Putamen (tissue), 1 donor: ENCODE measurements at places on chromosomes 13 and 19.

- no peak for DNase-seq
Measured at GRCh38 chr13:65926750-65927171, 1303.4 kb downstream of the PCDH9 start.

- DNase-seq, result no peak
Measured at GRCh38 chr19:1265615-1266128, 3.5 kb upstream of the CIRBP start.

DNA sequence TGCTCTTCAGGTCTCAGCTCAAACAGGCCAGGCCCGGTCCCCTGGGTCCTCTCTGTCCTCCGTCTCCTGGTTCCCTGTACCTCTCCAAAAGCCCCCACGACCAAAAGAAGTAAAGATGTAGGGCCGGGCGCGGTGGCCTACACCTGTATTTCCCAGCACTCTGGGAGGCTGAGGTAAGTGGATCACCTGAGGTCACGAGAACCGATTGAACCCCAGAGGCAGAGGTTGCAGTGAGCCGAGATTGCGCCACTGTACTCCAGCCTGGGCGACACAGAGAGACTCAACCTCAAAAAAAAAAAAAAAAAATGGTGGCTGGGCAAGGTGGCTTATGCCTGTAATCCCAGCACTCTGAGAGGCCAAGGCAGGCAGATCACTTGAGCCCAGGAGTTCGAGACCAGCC is 22.0 kb upstream of the BCL3 start:
- no peak for DNase-seq

- DNase-seq, result no peak
Measured at GRCh38 chr13:34577051-34577450, 365.0 kb upstream of the NBEA start.

- no peak for DNase-seq
Measured at GRCh38 chr19:10104665-10105508, 1.3 kb upstream of the PPAN start.

DNA sequence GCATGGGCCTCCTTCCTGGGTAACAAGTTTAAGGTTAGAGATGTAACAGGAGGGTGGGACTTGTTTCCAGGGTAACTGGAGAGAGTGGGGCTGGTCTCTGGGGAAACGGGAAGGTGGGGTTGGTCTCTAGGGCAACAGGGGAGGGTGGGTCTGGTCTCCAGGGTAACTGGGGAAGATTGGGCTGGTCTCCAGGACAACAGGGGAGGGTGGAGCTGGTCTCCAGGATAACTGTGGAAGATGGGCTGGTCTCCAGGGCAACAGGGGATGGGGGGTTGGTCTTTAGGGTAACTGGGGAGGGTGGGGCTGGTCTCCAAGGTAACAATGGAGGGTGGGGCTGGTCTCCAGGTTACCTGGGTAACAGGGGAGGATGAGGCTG is 36.5 kb downstream of the SPTBN4 start:
- peak; percentile 62 for DNase-seq

GRCh38 chr19:45446944-45447343 is 20.9 kb upstream of the FOSB start:
- DNase-seq, result no peak
